Stimulated activated CD8-positive, alpha-beta memory T cell treated with anti-CD3 and anti-CD28 coated beads, Interleukin-15, amount 100 ng/mL, for 24 hours (primary cell): ENCODE measurements at places on chromosomes 4 and X.

DNA sequence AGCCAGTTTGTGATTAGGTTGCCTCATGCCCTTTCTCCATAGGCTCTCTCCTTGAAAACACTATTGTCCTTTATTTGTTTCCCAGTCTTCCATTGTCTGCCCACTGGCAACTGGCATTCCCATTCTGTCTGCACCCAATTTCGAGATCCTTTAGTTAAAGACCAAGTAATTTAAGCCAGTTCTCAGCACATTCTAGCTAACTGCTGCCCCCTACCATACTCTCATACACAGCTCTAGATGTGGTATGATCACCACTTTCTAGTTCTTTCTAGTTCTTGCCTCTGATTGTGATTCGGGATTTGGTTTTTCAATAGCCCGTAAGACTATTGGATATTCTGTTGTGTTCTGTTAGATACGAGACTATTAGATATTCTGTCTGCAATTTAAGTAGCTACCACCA is 135.8 kb upstream of the TRPC5 start:
- no peak for DNase-seq

- DNase-seq, result no peak
Measured at GRCh38 chrX:15567886-15568616, 32.7 kb downstream of the ACE2 start.

- DNase-seq, result no peak
Measured at GRCh38 chrX:150762258-150763165, 69.3 kb downstream of the MTMR1 start.

GRCh38 chr4:158998624-158999023 is 104.3 kb upstream of the RAPGEF2 start:
- DNase-seq, result no peak

GRCh38 chrX:72712094-72712755 is 1.9 kb downstream of the PHKA1 start:
- no peak for DNase-seq

DNA sequence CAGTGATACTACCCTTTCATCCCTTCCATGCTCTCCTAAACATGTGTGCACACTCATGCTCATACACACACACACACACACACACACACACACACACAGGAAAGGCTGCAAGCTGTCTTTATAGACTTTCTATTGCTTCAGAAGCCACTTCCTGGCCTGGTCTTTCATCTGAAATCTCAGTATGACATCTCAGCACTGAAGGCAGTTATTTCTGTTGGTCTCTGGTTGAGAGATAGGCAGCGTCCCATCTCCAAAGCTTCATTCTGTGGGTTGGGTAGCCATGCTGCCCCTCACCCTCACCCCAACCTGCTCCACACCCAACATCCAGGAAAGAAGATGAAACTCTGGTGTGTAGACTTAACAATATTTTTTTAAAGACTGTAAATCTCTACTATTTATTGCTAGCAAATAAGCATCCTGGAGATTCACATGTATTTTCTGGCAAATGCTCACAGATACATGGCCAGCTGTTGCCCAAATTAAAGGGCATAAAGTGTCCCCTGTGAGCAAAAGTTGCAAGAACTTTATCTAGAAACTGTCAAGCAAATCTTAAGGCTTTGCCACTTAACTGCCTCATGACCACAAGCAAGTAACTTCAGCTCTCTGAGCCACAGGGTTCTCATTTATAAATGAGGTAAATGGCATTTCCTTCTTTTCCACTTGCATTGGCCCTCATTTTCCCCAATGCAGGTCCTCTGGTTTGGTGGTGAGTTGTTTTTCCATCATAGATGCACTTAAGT is 189.8 kb upstream of the AFF2 start:
- no peak for DNase-seq

GRCh38 chr4:92305148-92305877 is 1.5 kb downstream of the GRID2 start:
- no peak for DNase-seq

DNA sequence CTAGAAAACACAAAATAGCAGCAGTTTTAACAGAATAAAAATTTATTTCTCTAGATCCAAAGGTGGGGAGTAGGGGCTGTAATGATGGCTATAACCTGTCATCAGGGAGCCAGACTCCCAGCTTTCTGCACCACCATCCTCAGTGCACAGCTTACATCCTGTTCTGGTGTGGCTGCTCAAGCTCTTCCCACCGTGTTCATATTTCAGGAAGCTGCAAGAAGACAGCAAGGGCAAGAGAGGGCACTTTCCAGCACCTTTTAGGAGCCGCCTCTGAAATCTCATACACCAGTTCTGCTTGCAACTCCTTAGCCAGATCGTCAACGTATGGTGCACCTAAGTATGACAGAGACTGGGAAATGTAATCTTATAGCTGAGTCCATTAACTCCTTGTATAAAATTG is 253.7 kb downstream of the CENPC start:
- DNase-seq, result no peak

- DNase-seq, result no peak
Measured at GRCh38 chr4:48799157-48799556, 19.1 kb upstream of the FRYL start.

DNA sequence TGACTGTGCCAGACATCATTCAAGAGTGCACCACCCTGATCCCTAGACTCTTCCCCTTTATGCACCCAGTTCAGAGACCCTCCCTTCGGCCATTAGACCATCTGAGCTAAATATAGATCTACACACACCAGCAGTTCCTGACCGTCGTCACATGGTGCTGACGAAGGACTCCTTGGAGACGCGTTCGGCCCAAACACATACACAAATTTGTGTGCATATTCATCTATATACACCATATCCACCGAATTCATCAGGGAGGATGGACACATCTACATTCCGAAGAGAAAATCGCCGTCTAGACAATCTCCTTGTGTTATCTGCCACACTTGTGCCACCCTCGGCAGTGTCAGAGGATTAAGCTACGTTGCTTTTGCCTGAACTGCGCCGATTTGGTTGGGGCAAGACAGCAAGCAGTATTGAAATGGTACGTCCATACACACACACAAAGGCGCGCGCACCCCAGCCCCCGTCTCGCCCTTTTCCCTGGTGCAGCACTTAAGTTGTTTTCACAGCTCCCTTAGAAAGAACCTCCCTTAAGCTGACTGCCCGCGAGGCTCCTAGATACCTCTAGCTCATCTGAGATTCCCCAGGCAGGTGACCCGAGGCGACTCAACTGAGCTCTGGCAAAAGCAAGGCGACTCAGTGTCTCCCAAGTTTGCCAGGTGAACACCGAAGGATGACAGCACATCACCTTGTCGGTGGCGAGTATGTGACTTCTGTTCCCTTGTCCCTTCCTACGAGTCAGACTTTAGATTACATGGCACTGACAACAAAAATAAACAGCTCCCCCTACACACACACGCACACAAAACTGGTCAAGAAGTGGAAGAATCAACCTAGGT is 1.0 kb downstream of the RASGEF1B start:
- peak; percentile 7 for DNase-seq

- DNase-seq, result no peak
Measured at GRCh38 chr4:3255611-3256186, 6.7 kb downstream of the MSANTD1 start.

DNA sequence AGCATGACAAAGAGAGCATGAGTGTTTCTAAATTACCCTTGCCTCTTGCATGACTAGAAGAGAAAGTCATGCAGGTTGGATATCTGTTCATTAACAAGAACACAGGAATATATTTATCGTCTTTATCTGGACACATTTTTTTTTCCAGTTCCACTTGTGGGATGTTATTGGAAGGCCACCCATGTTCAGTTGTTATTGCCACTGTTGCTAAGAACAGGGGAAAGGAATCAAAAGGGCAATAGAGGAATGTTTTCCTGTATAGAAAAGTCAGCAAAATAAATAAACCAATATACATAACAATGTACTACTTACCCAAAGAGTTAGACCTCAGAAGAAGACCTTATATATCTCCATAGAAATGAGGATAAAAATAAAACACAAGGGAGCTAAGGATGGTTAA is 270.1 kb downstream of the QDPR start:
- DNase-seq, result no peak

DNA sequence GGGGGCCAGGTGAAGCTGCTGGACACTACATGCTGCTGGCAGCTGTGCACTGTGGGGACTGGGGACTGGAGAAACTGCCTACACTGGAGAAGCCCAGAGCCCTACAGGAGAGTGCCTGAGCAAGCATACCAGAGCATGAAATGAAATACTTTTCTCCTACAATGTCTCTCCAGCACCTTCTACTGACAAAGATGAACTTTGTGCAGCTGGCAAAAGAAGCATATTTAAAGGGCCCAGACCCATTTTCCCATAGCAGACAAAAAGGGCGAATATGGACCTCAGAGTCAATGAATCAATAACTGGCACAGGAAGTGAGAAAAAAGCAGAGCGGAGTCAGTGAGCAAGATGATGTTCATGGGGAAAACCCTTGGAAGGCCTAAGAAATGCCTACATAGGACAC is 30.9 kb upstream of the GK start:
- no peak for DNase-seq
